ENCODE measurements at places on chromosomes 16 and 17. TPM values are rescaled to one million over a fixed set of nuclear protein-coding genes. Genes with fewer than 3 reads are reported as not detected.

GRCh38 chr16:1002399-1003166, 21.0 kb downstream of the SOX8 start:
- peaks cover 10% of the 10 kb centered on the region for H3K4me1 ChIP-seq
- no peaks in the 10 kb centered on the region for H3K36me3 ChIP-seq
- no peak overlapping the region for H3K4me3 ChIP-seq
- no peak for DNase-seq

- H3K4me1 ChIP-seq, result peaks cover 38% of the 10 kb centered on the region
- DNase-seq, result no peak
- H3K36me3 ChIP-seq, result no peaks in the 10 kb centered on the region
- H3K4me3 ChIP-seq, result peak overlapping the region; percentile 63
- H3K27me3 ChIP-seq, result peaks cover 44% of the 10 kb centered on the region
- H3K27ac ChIP-seq, result peak overlapping the region; percentile 91
Measured at GRCh38 chr17:79793924-79794304, 3.0 kb downstream of the CBX8 start.

GRCh38 chr17:15321556-15322251, 19.7 kb downstream of the TEKT3 start:
- DNase-seq, result no peak
- no peaks in the 10 kb centered on the region for H3K4me1 ChIP-seq
- peaks cover 2% of the 10 kb centered on the region for H3K27me3 ChIP-seq
- H3K4me3 ChIP-seq, result no peak overlapping the region
- H3K27ac ChIP-seq, result no peak overlapping the region
- no peaks in the 10 kb centered on the region for H3K36me3 ChIP-seq

DNA sequence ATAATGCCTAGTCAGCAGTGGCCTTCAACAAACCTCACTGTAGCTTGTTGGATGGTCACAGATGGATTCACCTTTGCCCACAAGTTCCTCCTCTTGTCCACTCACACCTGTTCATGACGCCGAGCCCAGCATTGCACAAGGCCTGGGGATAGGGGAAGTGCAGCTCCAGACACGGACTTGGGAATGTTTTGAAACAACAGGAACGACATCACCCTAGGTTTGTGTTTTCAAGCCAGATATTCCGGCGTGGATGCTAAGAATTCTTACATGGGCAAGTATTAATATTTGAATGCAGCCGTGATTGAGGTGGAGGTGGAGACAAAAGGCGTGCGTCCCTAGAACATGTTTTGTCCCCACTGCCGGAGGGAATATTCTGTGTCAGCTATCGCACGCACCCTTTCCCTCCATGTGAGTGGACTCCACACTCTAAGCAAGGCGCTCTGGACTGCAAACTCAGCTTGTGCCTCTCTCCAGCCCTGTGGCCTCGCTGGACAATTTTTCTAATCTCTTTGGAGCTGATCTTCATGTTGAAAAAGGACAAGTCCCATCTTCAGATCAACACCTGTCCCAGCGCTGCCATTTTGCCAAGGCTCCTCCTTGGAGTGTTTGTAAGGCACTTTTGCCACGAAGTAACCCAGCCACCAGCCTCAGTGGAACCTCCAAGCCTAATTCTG, 2.0 kb upstream of the BANP start:
- peak overlapping the region; percentile 94 for H3K27ac ChIP-seq
- H3K36me3 ChIP-seq, result no peaks in the 10 kb centered on the region
- H3K27me3 ChIP-seq, result no peaks in the 10 kb centered on the region
- no peak for DNase-seq
- peaks cover 46% of the 10 kb centered on the region for H3K4me1 ChIP-seq

DNA sequence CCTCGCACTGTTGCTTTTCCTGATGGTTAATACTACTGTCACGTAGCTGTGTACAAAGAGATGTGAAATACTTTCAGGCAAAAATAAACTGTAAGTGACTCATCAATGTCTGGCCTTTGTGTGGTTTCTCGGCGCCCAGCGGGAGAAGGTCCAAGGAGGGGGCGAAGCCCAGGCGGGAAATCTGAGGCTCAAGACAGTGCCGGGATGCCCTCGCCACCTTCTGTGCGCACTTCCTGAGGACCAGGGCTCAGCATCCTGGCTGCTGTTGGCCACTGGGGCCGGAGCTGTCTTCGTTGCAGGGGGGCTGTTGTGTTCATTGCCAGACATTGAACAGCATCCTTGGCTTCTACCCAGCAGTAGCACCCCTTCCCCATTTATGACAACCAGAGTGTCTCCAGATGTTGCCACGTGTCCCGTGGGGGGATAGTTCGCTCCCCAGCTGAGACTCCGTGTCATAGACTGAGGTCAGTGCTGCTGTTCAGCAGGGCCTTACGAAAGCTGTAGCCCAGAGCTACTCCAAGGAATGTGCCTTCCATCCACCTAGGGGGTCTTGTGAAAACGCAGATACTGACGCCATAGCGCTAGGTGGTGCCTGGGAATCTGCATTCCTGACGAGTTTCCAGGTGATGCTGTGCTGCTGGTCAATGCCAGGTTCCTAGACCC, 67.3 kb upstream of the PLCG2 start:
- peak overlapping the region; percentile 6 for H3K27ac ChIP-seq
- no peaks in the 10 kb centered on the region for H3K27me3 ChIP-seq
- no peak for DNase-seq
- H3K4me3 ChIP-seq, result no peak overlapping the region

DNA sequence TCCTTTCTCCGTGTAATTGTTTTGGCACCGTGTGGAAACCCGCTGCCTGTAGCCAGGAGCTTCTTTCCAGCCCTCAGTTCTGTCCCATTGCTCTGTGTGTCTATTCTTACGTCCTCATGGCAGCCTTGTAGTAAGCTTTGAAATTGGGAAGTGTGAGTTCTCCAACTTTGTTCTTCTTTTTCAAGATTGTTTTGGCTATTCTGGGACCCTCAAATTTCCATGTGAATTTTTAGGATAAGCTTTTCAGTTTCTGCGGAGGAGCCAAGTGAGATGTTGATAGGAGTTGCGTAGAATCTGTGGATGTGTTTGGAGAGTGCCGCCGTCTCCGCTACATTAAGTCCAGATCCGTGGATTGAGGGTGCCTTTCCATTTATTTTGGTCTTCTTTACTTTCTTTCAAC, 15.2 kb downstream of the CHMP6 start:
- no peak for DNase-seq
- no peak overlapping the region for H3K4me3 ChIP-seq
- peaks cover 56% of the 10 kb centered on the region for H3K27me3 ChIP-seq
- H3K27ac ChIP-seq, result no peak overlapping the region
- H3K36me3 ChIP-seq, result peaks cover 7% of the 10 kb centered on the region
- H3K4me1 ChIP-seq, result peaks cover 13% of the 10 kb centered on the region

DNA sequence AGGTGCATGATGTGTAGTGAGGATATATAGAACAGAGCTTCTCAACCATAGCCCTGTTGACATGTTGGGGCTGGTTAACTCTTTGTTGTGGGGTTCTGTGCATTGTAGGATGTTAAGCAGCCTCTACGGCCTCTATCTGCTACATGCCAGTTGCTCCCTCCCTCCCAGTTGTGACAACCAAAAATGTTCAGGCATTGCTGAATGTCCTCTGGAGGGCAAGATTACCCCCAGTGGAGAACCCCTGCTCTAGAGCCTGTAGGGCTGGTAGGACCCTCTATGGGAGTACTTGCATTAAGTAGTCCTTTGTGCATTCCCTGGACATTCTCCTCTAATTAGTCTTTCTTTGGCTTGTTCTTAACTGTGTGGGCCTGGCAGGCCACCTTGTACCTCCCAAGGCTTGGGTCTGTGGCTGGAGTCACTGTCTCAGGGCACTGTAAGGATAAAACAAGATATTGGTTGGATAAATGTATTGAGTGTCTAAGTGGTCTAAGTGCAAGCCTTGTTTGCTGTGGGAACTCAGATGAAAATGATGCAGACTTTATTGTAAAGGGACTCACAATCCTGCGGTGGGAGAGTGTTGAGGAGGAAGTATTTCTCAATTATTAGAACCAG, 19.8 kb upstream of the MYO1D start:
- H3K4me1 ChIP-seq, result peaks cover 7% of the 10 kb centered on the region
- H3K27me3 ChIP-seq, result no peaks in the 10 kb centered on the region
- no peak overlapping the region for H3K4me3 ChIP-seq
- no peak for DNase-seq
- H3K27ac ChIP-seq, result no peak overlapping the region

- DNase-seq, result no peak
- no peak overlapping the region for H3K4me3 ChIP-seq
- peaks cover 47% of the 10 kb centered on the region for H3K4me1 ChIP-seq
- peaks cover 6% of the 10 kb centered on the region for H3K27me3 ChIP-seq
Measured at GRCh38 chr17:83152227-83152744, 72.9 kb downstream of the METRNL start.

DNA sequence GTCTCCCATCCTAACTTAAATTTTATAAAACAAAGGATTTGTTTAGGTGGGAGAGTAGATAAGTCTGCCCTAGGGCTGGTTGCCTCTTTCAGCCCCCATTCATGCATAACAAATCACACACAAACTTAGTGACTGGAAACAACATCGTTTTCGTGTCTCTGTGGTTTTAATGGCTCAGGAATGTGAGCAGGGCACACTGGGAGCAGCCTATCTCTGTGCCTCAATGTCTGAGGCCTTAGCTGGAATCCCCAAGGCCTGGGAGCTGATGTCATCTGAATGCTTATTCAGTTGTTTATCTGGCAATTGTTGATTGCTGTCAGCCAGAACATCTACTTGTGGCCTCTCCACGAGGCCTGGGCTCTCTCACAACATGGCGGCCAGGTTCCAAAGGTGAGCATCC, 101.9 kb upstream of the HSBP1 start:
- H3K4me1 ChIP-seq, result no peaks in the 10 kb centered on the region
- no peak overlapping the region for H3K27ac ChIP-seq
- DNase-seq, result no peak
- peaks cover 11% of the 10 kb centered on the region for H3K27me3 ChIP-seq
- no peak overlapping the region for H3K4me3 ChIP-seq
- no peaks in the 10 kb centered on the region for H3K36me3 ChIP-seq

DNA sequence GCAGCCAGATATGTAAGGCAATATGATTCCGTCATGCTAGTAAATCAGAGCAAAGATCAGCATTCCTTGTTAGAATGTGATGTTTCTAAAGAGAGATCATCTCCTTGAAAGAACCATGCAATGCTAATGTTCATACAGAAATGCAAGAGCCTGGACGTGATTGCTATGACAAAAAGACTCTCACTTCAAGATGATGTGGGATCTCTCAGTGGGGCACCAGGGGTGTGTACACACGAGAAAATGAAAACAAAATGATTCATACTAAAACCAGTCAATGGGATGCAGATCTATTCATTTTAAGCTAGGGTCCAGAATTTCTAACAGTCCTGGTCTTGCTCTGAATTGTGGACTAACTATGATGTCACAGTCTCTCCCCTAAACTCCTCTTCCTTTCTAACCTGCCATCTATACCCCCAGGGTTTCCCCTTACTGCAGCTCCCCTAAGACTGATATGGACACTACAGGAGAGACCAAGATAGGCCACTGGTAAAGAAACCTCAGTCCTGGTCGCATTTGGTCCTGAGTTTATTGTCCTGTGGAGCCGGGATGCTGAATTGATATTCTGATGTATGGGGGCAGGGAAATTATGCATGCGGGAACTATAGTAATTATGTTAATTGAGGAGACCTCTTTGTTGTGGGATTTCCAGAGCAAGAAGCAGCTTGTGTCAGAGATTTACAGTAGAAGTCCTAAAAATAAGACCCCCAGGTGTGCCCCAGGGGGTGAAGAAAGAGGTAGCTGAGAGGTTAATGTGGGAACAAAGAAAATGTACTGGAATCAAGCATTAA, 179.0 kb downstream of the PMP22 start:
- no peak for DNase-seq
- H3K27me3 ChIP-seq, result peaks cover 46% of the 10 kb centered on the region
- no peak overlapping the region for H3K4me3 ChIP-seq
- H3K4me1 ChIP-seq, result no peaks in the 10 kb centered on the region
- H3K36me3 ChIP-seq, result no peaks in the 10 kb centered on the region

DNA sequence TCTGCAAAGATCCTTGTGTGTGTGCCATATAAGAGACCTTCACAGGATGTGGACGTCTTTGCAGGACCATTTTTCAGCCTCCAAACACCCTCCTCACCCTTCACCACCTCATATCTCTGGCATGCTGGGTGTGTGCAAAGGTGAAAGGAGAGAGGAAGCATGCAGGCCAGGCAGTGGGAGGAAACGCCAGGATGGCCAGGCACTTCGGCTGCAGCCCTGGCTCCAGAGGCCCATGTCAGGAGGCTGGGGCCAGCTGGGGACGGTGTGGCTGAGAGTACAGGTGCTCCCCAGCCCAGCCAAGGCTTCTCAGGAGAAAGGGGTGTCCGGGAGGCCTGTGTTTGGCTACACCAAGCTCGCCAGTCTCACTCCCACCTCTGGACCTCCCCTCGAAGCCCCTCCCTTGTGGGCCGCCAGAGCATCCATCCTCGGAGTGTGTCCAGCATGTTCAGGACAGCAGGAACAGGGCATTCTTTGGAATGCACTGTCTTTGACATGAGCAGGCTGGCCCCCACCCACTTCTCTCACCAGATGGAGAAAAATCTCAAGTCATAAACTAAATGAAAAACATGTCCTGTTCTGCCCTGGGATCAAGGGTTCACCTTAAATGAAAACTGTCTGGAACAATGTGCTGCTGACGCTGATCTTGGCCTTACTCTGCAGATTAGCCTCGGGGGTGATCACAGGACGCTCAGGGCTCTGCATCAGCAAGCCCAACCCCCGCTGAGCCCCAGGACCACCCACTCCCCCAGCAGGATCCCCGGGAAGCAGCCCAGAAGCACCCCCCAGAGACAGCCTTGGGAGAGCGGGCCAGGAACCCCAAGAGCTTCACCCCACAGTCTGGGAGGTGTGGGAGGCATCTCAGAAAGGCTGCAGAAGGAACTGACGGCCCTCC, 15.9 kb downstream of the PEMT start:
- no peaks in the 10 kb centered on the region for H3K36me3 ChIP-seq
- no peaks in the 10 kb centered on the region for H3K27me3 ChIP-seq
- DNase-seq, result no peak
- H3K27ac ChIP-seq, result peak overlapping the region; percentile 30

GRCh38 chr16:3641801-3642396, 12.6 kb upstream of the DNASE1 start:
- H3K4me3 ChIP-seq, result no peak overlapping the region
- peaks cover 38% of the 10 kb centered on the region for H3K4me1 ChIP-seq
- H3K36me3 ChIP-seq, result peaks cover 9% of the 10 kb centered on the region
- H3K27ac ChIP-seq, result no peak overlapping the region

- peaks cover 2% of the 10 kb centered on the region for H3K27me3 ChIP-seq
- H3K27ac ChIP-seq, result no peak overlapping the region
- no peaks in the 10 kb centered on the region for H3K4me1 ChIP-seq
- H3K36me3 ChIP-seq, result no peaks in the 10 kb centered on the region
- H3K4me3 ChIP-seq, result no peak overlapping the region
Measured at GRCh38 chr16:27286451-27286850, 17.9 kb upstream of the NSMCE1 start.

GRCh38 chr17:15261258-15261801, 3.8 kb downstream of the PMP22 start:
- peaks cover 74% of the 10 kb centered on the region for H3K27me3 ChIP-seq
- peak overlapping the region; percentile 82 for H3K27ac ChIP-seq
- H3K4me3 ChIP-seq, result peak overlapping the region; percentile 85
- peaks cover 37% of the 10 kb centered on the region for H3K4me1 ChIP-seq

GRCh38 chr16:591231-591630, 1.4 kb downstream of the RAB40C start:
- H3K4me1 ChIP-seq, result peaks cover 42% of the 10 kb centered on the region
- H3K36me3 ChIP-seq, result peaks cover 4% of the 10 kb centered on the region
- no peak for DNase-seq
- no peaks in the 10 kb centered on the region for H3K27me3 ChIP-seq

The PMFBP1 gene
- 3.7 TPM for total RNA-seq

The ZDHHC1 gene
- total RNA-seq, result 16.7 TPM

The EVPLL gene
- not detected for total RNA-seq

The KRTAP4-3 gene
- not detected for total RNA-seq

The CACNG4 gene
- total RNA-seq, result 10.1 TPM

The DRC7 gene
- 0.47 TPM for total RNA-seq

The C16orf96 gene
- 0.45 TPM for total RNA-seq

The SBK1 gene
- total RNA-seq, result 51.9 TPM

The SSTR5 gene
- total RNA-seq, result not detected

Data from mesothelial cell of epicardium (in vitro differentiated cells).